Hematopoietic multipotent progenitor cell (in vitro differentiated cells): ENCODE measurements at places on chromosomes 1 and 21.
A peak's percentile ranks its signal among the peaks of the same experiment; 100 is the strongest.

DNA sequence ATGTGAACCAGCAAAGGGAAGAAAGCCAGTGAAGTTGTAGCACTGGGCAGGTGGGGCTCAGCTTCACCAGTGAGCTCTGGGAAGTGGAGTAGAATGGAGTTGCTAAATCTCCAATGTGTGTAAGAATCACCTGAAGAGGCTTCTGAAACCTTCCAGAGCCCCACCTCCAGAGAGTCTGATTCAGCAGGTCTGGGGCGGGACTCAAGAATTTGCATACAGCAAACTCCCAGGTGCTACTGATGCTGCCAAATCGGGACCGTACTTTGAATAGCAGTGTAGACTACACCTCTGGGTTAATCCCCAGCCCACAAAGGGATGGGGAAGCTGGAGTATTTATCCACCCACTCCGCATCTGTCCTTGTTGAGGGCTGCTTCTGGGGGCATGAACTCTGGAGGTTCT lies 154.3 kb downstream of the IGSF21 start:
- no peak for DNase-seq

DNA sequence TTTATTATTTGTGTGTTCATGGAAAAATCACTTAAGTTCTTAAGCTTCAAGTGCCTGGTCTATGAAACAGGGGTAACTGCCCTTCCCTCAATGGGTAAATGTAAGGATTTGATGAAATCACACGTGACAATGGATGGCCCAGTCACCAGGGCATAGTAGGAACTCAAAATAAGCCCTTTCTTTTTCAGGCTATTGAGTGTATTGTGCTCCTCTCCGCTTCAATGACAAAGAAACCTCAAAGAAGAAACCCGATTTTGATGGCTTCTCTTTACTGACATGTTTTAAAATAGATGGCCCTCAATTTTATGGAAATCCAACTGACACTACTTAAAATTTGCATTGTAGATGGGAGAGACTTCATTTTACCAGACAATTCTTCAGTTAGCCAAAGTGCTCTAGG lies 543.5 kb downstream of the OMA1 start:
- no peak for DNase-seq

- DNase-seq = no peak
Measured at GRCh38 chr1:67780637-67781036, 52.6 kb downstream of the GNG12 start.

GRCh38 chr1:104636581-104636980 lies 886.9 kb downstream of the AMY1C start:
- peak; percentile 8 for DNase-seq

DNA sequence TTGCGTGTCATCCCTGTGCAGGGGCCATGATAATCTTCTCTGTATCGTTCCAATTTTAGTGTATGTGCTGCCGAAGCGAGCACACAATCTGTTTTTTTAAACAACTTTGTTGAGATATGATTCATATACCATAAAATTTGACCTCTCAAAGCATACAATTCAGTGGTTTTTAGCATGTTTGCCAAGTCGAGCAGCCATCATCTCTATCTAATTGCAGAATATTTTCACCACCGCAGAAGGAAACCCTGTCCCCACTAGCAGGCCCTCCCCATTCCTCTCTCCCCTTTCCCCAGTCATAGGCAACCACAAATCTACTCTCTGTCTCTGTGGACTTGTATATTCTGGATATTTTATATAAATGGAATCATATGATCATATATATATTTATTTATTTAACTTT lies 78.7 kb upstream of the TINAGL1 start:
- DNase-seq = no peak

- no peak for DNase-seq
Measured at GRCh38 chr1:2975466-2976179, 45.6 kb upstream of the ACTRT2 start.

GRCh38 chr1:147722124-147722523 lies 38.3 kb downstream of the GJA5 start:
- no peak for DNase-seq

DNA sequence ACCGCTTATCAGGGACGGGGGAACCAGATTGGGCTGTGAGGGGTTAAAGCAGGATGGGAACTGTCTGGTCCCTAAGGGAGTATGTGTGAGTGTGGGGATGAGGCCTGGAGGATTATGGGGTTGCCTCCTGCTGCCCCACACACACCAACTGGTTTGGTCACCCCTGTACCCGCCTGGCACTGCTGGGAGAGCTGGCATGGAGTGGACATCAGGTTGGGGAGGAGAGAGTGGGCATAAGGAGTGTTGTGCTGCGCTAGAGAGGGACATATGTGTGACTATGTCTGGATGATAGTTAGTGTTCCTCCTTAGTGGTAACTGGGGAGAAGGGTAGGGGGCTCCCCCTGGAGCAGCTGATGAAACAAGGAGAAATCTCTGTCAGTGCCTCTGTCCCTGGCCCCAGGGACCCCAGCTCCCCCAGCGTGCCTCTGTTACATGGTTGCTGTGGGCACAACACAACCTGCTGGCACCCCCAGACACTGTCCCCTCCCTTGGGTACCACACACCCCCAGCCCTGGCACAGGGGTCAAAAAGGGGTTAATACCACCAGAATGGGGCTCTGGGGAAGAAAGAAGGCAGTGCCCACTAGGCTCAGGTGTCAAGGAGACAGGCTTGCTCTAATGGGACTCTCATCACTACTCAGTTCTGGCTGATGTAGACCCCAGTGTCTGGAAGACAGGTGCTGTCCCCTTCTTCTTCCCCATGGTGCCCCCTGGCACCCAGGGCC lies 1.9 kb downstream of the ZBTB7B start:
- DNase-seq = no peak

- peak; percentile 80 for DNase-seq
Measured at GRCh38 chr1:212566522-212567479, 41.8 kb upstream of the ATF3 start.

DNA sequence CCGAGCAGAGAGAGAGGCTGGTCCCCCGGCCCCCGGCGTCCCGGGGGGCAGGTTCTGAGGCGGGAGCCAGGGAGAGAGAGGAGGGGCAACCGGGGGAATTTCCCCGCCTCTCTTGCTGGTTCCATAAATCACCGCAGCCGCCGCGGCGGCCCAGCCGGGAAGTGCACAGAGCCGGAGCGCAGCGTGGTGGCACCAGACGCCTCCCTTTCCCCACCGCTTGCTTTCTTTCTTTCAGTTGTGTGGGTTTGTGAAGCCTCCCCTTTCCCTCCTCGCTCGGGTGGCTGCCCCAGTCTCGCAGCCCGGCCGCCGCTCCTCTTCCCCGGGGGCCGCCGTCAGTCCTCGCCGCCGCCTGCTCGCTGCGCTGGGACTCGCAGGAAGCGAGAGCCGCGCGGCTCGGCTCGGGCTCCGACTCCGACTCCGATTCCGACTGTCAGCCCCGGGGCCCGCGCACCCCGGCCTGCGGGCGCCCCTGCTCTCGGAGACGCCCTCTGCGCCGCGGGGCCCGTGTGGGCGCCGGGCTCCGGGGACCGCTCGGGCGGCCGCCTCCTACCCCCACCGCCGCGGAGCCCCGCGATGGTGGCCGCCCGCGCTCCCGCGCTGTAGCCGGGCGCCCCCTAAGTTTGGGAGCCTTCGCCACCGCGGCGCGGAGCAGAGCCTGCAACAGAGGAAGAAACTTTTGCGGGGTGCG lies at the start of gene CACHD1:
CACHD1 (plus strand) TSS at position 153 of the 688 bp plus-strand sequence. CDS start 616 bp downstream, outside the sequence.
- peak; percentile 84 for DNase-seq

- no peak for DNase-seq
Measured at GRCh38 chr1:36352910-36353878, 29.7 kb upstream of the EVA1B start.

GRCh38 chr1:16207318-16208269 lies 4.9 kb downstream of the ARHGEF19 start:
- DNase-seq = no peak

GRCh38 chr1:150053926-150054325 lies 13.7 kb upstream of the VPS45 start:
- DNase-seq = no peak

DNA sequence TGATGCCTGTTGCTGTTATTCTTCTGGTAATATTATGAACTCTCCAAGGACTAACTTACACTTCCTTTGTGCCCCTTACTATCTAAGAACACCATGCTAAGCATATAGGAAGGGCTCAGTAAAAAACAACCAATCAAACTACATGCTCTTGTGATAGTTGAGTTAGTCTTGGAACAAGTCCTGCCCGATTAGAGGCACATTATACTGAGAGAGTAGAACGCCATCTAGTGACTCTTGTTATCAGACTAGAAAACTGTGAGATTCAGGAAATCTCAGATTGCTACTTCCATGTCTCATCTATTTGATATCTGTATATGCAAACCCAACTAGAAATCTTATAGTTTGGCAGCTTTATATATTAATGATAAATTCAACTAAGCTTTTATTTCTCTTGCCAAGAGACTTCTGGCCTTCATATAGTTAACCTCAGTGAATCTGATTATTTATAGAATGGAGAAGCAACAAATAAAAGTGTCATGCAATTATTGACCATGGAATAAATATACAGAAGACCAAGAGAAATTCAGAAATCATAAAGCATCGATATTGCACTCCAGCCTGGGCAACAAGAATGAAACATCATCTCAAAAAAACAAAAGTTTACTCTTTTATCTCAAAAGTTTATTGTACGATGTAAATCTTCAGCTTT lies 7.8 kb upstream of the SRRM1 start:
- DNase-seq = peak; percentile 50

DNA sequence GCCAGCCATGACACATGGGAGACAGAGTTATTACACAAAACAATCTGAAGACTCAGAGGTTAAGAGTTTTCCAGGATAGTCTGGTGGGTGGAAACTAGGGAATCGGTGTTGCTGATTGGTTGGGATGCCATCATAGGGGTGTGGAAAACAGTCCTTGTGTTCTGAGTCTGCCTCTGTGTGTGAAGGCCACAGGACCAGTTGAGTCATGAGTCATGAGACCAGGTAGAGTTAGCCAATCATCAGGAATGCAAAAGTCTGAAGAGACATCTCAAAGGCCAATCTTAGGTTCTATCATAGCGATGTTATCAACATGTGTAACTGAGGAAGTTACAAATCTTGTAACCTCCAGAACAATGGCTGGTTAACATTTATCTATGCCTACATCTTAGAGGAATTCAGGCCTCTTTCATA lies 49.7 kb upstream of the NEK7 start:
- DNase-seq = no peak

DNA sequence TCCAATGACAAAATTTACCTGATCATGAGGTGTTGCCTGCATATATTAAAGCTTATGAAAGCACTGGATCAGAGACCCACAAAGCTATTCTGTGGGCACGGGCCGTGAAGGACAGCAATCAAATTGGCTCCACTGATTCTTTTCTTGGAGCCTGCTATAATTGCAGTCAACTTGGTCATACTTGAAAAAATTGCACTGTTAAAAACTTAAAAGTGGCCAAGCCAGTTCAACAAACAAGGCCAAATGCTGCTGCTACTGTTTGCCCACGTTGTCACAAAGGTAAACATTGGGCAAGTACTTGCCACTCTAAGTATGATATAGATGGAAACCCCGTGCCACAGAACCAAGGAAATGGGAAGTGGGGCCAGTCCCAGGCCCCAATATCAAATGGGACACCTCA lies 37.8 kb downstream of the CYP4A11 start:
- no peak for DNase-seq

GRCh38 chr1:167618366-167618765 lies 11.7 kb upstream of the RCSD1 start:
- no peak for DNase-seq

GRCh38 chr1:88371436-88372023 lies 312.5 kb upstream of the PKN2 start:
- DNase-seq = no peak

DNA sequence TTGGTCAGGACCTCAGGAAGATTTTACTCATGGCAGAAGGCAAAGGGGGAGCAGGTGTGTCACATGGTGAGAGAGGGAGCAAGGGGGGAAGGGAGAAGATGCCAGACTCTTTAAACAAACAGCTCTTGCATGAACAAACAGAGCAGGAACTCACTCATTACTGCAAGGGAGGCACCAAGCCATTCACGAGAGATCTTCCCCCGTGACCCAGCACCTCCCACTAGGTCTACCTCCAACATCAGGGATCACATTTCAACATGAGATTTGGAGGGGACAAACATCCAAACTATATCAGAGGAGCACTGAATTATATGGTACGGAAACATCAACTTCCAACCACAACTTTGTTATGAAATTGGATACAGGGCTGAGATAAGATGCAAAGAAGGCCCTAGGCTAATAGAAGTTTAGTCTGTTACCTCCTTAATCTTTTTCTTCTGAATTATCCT lies 164.9 kb downstream of the ST6GALNAC3 start:
- DNase-seq = no peak

DNA sequence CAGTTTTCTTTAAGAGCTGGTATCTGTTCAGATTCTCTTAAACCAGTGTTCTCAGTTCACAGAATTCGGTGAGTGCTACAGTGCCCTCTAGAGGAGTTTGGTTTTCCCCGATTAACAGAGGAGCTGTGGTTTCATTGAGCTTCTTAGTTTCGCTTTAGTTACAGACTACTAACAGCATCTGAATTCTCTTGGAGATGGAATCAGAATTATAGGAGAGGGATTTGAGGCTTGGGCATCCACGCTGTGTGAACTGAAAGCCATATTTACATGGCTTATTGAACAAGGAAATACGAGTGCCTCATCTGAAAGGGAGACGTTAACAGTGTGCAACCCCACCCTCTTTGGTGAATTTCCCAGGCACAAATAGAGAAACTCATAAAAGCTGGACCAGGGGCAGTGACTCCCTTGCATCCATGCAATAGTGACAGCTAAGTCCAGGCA lies 202.0 kb downstream of the USH2A start:
- DNase-seq = peak; percentile 19

- no peak for DNase-seq
Measured at GRCh38 chr1:222865718-222866117, 50.9 kb downstream of the DISP1 start.

GRCh38 chr1:204714861-204715511 lies 29.4 kb upstream of the LRRN2 start:
- no peak for DNase-seq

- no peak for DNase-seq
Measured at GRCh38 chr1:147834810-147835209, 67.8 kb upstream of the GJA8 start.
